ENCODE measurements at places on chromosomes 2 and 18. TPM values are rescaled to one million over a fixed set of nuclear protein-coding genes. Genes with fewer than 3 reads are reported as not detected.

The CROCC2 gene
- total RNA-seq, result 0.16 TPM

The SLC5A7 gene
- 1.1 TPM for total RNA-seq

The LYG2 gene
- total RNA-seq, result not detected

The NT5DC4 gene
- total RNA-seq, result 0.22 TPM

The VSNL1 gene
- 12.9 TPM for total RNA-seq

The LYPD6B gene
- total RNA-seq, result 6.8 TPM

The LCLAT1 gene
- 40.8 TPM for total RNA-seq

The MTCL1 gene
- total RNA-seq, result 26.9 TPM

The MOCOS gene
- 1.2 TPM for total RNA-seq

The EDAR gene
- 0.66 TPM for total RNA-seq

The KCNS3 gene
- total RNA-seq, result 10.9 TPM

The KCNIP3 gene
- total RNA-seq, result 11.3 TPM

The RIT2 gene
- total RNA-seq, result 0.38 TPM

The KCNE4 gene
- 17.8 TPM for total RNA-seq

The TCF7L1 gene
- 7.4 TPM for total RNA-seq

The FBXO15 gene
- 4.5 TPM for total RNA-seq

The SALL3 gene
- 15.2 TPM for total RNA-seq

The IL37 gene
- not detected for total RNA-seq

The ANKRD44 gene
- 42.0 TPM for total RNA-seq

The DARS1 gene
- total RNA-seq, result 119 TPM

The EVA1A gene
- total RNA-seq, result 13.2 TPM

The DNAJC5G gene
- not detected for total RNA-seq

The PRKAG3 gene
- total RNA-seq, result 1.5 TPM

The MC4R gene
- 1.2 TPM for total RNA-seq

The TMEM163 gene
- total RNA-seq, result 4.7 TPM
